ENCODE measurements at places on chromosomes 4 and X.

DNA sequence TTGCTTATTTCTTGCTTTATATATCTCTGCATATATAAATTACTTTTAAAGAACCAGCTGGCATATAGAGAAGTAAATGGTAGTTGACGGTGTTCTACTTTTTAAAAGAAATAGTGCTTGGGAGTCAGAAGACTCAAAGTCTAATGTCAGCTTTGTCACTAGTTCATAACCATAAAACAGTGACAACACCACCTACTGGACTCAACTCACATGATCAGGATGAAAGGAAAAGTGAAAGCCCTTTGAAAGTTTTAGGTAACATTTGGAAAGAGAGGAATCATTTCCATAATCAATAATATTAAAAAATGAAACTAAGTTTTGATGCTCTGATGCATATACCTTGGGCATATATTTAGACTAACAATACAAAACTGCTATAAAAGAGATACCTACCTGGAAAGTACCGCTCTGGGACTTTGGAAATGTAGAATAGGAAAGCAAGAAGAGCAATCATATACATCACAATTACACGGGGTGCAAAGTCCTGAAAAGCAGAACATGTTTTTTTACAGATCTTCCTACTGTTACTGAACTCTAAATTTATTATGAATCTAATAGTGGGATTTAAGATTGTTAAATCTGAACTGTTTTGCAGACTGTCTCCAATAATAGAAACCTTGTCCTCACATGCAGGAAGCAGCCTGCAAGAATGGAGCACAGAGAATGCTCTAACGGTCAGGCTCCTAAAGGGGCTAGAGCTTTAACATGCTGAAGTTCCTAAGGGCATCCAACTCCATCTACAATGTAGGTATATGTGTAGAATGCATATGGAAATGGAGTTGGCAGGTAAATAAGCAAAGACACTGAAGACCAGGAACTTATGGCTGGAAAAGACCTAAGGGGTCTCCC, 15.6 kb downstream of the PAQR3 start:
- DNase-seq, result no peak

- no peak for DNase-seq
These were observed 1.5 kb downstream of the OPHN1 start for GRCh38 chrX:68431836-68432235.

- DNase-seq, result no peak
These were observed 91.5 kb downstream of the HTR2C start for GRCh38 chrX:114675365-114675764.

DNA sequence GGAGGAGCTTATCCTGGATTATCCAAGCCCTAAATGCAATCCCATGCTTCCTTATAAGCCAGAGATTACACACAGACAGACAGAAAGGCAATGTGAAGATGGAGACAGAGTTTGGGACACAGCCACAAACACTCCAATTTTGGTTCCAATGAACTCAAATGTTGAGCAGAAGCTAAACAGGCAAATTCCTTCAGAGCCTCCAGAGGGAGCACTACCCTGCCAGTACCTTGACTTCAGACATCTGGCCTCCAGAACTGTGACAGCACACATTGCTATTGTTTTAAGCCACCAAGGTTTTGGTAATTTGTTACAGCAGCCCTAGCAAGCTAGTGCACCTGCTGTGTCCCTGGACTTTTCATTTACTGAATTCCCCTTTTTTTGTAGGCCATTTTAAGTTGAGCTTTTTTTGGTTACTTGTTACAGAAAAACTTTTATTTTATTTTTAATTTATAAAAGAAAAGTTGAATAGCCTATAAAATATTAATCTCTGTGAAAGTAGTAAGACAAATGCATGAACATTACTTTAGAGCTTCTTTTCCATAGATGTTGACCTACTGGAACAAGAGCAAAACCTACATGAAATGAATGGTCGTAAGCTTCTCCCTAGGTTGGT, 33.4 kb upstream of the SRD5A3 start:
- no peak for DNase-seq

GRCh38 chr4:36676139-36677050, 395.0 kb downstream of the DTHD1 start:
- DNase-seq, result no peak

DNA sequence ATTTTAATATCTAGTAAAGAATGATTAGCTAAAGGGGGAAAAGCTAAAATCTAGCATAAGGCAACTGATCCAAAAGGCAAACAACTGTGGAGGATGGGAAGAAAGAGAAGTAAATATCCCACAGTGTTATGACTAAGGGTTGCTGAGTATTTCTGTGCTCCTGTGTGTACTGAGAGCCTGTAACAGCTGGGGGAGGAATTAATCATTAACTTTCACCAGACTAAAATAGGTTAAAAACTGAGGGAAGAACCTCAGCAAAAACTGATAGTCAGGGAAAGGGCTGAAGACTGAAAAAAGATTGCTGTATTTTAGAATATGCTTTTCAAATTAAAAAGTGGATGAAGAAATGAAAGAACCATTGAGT, 365.9 kb downstream of the CXXC4 start:
- no peak for DNase-seq

DNA sequence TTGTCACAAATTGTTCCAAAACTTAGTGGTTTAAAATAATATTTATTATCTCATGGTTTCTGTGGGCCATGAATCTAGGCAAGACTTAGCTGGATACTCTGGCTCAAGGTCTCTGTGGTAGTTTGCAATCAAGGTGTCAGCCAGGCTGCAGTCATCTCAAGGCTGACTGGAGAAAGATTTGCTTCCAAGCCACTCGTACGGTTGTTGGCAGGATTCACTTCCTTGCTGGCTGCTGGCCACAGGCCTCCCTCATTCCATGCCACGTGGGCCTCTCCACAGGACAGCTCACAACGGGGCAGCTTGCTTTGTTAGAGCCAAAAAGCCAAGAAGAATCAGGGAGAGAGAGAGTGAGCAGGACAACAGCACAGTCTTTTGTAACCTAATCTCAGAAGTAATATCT, 101.4 kb downstream of the WWC2 start:
- no peak for DNase-seq
